Kidney tubule cell (primary cell): ENCODE measurements at places on chromosomes 6 and 20.

- no peak for DNase-seq
Observed at GRCh38 chr20:5315807-5316187, 957 bp downstream of the PROKR2 start.

DNA sequence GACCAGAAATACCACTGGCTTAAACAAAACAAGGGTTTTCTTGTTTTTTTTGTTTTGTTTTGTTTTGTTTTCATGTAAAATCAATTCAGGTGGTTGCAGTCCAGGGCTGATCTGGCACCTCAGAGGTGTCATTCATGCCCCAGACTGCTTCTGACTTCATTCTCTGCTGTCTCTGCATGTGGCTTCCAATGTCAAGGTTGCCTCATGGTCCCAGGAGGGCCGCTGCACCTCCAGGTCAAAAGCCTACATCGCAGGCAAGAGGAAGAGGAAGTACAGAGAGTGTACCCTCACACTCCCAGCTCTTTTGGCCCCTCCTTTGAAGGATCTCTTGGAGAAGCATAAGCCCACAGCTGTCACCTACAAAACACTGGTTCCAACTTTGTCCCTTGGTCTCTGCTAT lies 1.4 kb upstream of the BTN3A1 start:
- DNase-seq: no peak

GRCh38 chr6:43707269-43707668 lies 19.7 kb upstream of the MRPS18A start:
- DNase-seq: no peak

- DNase-seq: no peak
Observed at GRCh38 chr6:74250161-74250818, 554.3 kb downstream of the CD109 start.

GRCh38 chr20:32336918-32337347 lies 21.2 kb upstream of the ASXL1 start:
- peak; percentile 32 for DNase-seq

DNA sequence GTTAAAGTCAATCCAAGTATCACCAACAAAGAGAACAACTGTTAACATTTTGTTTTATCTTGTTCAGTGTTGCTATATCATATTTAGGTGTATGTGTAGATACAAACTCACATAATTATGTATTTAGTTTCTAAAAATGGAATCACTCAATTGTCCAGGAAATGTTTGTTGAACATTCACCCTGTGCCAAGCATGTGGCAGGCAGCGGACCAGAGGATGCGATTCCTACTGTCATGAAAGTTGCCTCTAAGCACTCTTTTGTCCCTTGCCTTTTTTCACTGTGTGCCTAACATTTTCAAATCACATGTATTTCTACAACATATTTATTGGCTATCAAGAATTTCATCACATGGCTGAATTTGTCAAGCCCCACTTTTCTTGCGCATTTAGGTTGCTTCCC lies 16.9 kb upstream of the TGM2 start:
- DNase-seq: no peak

GRCh38 chr6:24933868-24934401 lies 1.8 kb downstream of the RIPOR2 start:
- peak; percentile 23 for DNase-seq

DNA sequence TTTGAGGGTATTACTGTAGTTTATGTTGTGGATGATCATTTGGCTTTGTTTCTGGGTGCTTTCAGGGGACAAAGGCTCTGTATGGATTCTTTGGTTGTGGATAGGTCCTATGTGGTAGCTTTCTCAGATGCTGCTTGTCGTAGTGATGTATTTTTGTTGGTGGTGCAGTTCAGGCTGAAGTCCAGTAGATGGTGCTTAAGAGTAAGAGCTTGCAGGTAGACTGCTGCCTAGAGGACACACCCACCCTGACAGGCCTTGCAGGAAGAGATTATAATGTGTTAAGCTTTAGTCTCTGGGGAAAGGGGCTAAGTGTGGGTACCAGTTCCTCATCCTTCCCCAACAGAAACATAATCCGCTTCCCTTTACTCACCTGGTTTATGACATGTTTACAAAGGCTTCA lies 62.6 kb upstream of the ADGRB3 start:
- peak; percentile 49 for DNase-seq

DNA sequence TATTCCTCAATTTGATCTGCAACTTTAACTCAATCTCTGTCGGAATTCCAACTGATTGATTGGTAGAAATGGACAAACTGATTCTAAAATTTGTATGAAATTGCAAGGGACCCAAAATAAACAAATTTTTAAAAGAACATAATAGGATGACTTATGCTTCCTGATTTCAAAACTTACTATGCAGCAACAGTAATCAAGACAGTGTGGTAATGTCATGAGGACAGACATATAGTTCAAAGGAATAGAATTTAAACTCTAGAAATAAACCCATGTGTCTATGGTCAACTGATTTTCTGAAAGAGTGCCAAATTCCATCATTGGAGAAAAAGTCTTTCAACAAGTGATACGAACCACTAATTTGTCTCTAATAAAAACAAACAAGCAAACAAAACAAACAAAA lies 1320.1 kb upstream of the GJE1 start:
- no peak for DNase-seq

DNA sequence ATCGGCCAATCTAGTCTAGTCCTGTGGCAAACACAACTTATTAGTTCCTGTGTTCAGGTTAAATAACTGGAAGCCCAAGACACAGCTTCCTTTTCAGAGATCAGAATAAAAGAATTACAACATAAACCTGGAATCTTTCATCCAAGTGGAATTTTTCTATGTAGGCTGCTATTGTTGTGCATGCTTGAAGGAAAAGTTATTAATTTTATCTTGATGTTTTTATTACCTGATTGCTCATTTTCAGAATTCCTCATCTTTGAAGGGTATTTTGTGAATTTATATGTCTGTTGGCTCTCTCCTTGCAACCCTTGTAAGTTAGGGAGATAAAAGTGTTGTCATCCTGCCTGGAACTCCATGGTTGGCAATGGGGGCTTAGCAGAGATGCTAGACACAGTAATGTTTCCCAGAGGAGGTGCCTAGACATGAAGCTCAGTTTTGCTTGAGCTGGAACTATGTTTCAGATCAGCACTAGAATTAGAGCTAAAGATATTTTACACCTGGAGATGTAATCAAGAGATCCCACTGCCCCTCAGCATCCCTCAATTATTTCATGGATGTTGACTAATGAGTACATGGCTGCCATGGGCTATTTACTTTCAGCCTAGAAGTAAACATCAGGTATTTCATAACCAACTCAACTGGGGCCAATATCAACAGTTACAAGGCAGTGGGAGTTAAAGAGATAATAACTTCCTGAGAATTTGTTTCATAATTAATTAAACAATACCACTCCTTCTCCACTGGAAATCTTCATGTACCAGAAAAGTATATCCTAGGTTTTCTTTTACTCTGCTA lies 367.0 kb upstream of the MARCKS start:
- no peak for DNase-seq

DNA sequence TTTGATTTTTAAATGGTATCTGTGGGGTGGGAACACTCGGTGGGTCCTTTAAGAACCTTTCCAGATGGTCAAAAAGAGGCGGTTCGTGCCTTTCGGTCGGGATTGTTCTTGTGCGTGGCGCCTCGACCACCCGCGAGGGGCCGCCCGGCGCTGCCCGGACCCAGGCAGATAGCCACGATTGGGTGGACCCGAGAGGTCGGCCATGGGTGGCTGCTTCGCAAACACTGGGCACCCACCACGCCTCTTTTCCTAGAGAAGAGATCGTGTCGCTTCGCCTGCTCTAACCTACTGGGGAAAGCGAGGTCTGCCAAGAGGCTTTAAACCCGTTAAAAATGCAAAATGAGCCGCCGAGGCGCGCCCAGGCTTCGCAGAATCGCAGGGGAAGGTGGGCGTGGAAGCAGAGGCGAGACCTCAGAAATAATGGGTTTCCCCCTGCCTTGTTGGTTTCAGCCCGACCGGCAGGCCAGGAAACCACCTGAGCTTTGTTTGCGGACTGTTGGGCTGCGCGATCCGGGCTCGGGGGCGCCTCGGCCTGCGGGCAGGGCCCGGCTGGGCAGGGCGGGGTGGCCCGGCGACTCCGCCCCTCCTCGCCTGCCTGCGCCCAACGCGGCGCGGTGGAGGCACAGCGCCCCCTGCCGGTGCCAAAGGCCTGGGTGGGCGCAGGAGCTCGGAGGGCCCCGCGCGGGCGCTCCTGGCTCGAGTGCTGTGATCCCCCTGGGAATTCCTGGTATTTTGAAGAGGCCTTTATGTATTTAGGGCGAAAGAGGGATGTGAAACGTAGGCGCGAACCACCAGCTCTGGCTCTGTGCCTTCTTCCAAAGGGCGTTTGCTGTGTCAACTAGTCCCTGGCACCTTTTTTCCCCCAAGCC lies 1.6 kb downstream of the MARCKS start:
- peak; percentile 94 for DNase-seq

GRCh38 chr20:22717466-22717865 lies 133.1 kb upstream of the FOXA2 start:
- no peak for DNase-seq

GRCh38 chr6:6007366-6008088 lies 802 bp upstream of the NRN1 start:
- DNase-seq: no peak

DNA sequence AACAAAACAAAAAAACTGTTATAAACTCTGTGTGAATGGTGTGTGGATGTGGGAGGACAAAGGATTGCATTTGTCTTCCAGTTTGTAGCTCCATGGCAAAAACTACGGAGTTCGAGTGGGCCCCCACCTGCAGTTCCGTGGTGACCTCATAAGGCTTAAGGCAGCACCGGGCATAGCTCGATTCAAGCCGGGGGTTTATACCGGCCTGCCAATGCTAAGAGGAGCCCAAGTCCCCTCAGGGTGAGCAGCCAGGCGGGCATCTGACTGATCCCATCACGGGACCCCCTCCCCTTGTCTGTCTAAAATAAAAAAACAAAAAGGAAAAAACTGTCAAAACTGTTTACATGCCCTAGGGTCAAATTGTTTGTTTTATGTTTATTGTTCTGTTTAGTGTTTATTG lies 463.2 kb upstream of the HTR1E start:
- DNase-seq: no peak

DNA sequence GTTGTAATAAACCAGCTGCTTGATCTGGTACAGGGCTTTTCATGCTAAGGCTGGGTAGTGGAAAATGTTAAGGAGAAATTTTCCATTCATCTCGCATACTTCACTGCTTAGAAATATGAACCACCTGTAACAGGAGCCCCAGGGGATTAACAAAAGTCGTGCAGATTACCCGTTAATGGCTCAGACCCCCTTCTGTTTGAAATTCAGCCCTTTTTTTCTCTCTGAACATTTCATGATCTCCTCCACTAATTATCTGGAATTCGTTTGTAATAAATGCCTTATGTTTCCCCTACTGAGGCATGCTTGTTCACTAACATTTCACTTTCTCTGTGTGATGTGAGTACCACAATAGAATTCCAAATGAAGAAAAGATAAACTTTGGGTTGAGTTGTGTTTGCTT lies 336.4 kb upstream of the HSF2 start:
- DNase-seq: no peak

GRCh38 chr20:22492497-22492896 lies 91.9 kb downstream of the FOXA2 start:
- no peak for DNase-seq

- peak; percentile 5 for DNase-seq
Observed at GRCh38 chr6:146578054-146578453, 20.7 kb upstream of the ADGB start.

- no peak for DNase-seq
Observed at GRCh38 chr6:163333701-163334663, 80.5 kb upstream of the QKI start.

- no peak for DNase-seq
Observed at GRCh38 chr6:85506441-85507093, 56.7 kb downstream of the NT5E start.

- DNase-seq: peak; percentile 52
Observed at GRCh38 chr20:54219751-54220426, 12.0 kb downstream of the PFDN4 start.
